ENCODE measurements at places on chromosomes 2 and 18.

DNA sequence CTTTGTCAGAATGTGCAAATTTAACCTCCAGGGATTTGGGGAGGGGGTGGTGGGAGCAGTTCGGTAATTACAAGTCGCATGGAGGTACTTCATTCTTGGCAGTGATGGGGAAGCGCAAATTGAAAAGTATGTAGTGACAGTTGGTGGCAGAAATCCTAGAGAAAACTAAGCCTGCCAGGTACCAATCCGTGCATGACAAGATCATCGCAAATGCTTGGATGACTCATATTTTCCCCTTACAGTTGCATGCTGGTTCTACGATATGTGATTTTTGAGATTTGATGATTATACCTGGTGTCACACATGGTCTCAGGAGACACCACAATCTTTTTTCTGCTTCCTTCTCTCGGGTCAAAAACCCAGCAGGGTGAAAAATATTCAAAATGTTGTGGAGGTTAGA, 479.7 kb upstream of the ID2 start:
- no peak for DNase-seq

DNA sequence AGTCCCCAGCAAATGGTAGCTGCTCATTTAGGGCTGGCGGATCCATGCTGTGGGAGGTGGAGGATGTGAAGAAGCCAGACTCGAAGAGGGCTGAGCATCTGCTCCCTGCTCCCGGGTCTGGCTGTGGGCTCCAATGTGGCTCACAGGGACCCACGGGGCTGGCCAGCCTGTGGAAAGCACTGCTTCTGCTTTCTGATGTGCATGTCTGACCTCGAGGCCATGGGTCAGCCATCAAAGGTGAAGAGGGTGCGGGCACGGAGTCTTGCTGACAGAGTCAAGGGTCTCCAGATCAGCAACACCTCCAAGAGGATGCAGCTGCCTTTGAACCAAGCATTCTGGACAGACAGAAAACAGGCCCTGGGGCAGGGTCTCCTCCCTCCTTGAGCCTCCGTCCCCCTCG, 178.2 kb downstream of the INHBB start:
- DNase-seq: no peak

GRCh38 chr2:223697892-223698645, 95.9 kb upstream of the SCG2 start:
- DNase-seq: no peak

DNA sequence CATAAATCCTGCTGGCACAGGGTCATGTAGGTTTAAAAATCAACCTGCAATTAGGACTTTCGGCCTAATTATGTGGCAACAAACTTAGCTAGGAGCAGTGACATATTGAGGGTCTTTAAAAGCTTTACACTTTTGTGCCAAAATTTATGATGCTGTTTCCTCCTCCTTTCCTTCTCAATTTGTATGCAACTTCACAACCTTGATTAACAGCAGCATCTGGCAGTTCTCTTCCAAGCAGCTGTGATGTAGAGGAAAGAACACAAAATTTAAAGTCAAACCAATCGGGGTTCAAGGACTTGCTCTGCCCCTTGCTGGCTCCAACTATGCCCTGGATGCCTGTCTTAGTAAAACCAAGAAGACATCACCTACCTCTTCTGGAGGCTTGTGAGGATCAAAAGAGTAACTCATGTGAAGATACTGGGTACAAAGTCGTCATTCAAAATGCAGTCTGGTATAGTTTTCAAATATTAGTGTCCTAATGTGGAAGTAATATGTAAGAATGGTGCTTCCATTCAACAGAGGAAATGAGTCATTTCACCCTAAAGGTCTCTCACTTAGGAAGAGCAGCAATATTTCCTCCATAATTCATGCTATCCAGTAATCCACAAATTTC, 94.7 kb downstream of the ANKRD44 start:
- no peak for DNase-seq

DNA sequence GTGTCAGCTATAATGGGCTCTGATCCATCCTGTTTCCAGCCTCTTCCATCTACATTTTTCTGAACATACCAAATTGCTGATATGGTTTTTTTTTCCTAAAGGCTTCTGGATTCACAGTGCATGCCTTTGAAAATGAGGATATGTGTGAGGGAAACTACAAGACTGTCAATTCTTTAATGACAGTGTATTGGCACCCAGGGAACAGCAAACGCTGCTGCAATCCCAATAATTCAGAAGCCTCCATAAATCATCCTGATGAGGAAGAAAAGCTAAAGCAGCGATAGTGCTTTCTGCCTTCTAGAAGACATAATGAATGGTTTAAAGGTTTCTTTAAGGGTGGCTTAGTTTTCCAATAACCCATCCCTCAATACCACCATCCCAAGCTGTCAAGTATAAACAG, 304.5 kb upstream of the PKDCC start:
- no peak for DNase-seq

GRCh38 chr2:3645745-3646389, 12.1 kb upstream of the ALLC start:
- DNase-seq: no peak

GRCh38 chr2:173676647-173677046, 288.5 kb downstream of the SP3 start:
- DNase-seq: no peak

All from stimulated activated CD8-positive, alpha-beta memory T cell treated with anti-CD3 and anti-CD28 coated beads, Interleukin-15, amount 100 ng/mL, for 1 hour (primary cell).